ENCODE measurements at places on chromosomes 3 and 15.

DNA sequence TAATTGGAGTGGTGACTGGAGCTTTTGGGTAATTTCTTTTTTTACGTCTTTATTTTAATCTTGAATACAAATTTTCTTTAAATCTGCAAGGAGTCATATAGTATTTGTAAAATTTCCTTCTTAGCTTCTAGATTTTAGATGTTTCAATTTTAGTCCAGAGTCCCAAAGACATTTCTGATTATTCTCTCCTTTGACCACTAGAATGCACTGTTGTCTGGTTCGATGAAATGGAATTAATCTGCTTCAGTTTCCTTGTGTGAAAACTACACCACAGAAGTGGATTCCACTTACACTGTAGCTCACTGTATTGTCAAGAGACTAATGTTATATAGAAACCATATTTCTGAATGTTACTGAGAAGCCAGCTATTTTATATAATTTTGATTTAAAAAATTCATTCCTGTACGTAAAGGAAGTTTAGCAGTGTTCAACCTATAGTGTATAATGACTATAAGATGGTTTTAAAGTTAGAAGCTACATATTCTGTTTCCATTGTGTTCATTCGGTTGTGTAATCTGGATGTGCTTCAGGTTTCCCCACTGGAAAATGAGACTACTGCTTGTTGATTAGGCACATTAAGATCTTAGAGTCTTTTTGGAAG lies 6.1 kb downstream of the GRAMD1C start:
- DNase-seq: peak; percentile 28

DNA sequence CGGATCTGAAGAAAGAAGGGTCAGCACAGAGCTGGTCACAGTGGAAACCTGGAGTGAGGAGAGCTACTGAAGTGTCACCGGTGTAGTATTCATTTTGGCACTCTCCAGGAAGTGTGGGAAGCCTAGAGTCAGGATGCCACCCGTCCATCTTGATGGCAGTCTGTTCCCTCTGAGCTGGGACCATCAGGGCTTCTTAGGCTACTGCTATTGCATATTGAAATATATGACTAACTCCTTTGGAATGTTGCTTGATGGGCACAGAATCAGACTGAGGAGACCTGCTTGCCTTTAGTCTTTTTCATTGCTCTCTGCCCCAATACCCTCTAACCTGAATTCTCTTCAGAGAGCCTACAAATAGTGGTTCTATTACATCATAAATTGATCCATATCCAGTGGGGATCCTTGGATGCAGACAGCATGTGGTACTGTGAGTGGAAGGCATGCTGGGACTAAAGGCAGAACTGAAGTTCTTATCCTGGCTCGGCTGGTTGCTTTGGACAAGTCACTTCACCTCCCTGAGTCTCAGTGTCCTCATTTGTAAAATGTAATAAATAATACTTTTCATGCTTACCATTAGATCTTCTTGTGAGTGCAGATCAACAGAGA lies 143.5 kb downstream of the PDE8A start:
- DNase-seq: no peak

DNA sequence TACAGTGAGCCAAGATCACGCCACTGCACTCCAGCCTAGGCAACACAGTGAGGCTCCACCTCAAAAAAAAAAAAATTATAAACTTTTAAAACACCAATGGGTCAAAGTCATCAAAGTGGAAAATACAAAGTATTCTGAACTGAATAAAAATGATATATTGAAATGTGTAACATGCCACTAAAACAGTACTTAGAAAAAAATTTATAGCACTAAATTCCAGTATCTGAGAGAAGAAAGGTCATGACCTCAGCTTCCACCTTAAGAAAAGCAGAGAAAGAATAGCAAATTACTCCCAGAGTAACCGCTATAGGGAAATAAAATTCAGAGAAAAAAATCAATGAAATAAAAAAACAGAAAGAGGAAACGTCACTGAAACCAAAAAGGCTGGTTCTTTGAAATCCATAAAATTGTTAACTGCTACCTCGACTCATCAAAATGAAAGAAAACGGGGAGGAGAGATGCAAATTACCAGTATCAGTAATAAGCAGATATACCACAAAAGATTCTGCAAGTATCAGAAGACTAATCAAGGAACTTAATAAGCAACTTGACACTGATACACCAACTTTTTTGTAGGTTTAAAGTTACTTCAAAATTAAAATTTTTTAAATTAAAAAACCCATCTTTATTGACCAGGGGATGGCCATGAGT lies 20.8 kb downstream of the ATP13A3 start:
- DNase-seq: no peak

DNA sequence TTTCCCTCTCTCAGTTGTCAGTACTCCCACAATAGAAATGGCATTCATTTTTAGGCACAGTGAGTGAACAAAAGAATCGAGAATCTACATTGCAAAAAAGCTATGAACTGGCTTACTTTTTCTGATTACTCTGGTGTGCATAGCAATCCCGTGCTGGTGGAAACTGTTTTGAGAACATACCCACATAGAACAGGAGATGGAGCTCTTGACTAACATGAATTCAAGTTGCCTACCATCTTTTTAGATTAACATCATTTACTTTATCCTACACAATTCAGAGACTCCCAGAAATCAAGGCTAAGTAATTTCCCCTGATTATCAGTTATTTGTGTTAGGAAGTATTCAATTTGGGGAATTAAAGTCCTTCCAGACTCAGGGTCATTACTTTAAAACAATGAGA lies 326.6 kb downstream of the ARPP21 start:
- peak; percentile 21 for DNase-seq

GRCh38 chr15:92612891-92613290 lies 42.7 kb downstream of the FAM174B start:
- no peak for DNase-seq

- DNase-seq: no peak
Measured at GRCh38 chr3:116863270-116863770, 153.7 kb downstream of the TUSC7 start.

- DNase-seq: no peak
Measured at GRCh38 chr15:39461536-39462130, 119.2 kb upstream of the THBS1 start.

GRCh38 chr3:123684209-123684608 lies 99.4 kb upstream of the HACD2 start:
- DNase-seq: no peak

DNA sequence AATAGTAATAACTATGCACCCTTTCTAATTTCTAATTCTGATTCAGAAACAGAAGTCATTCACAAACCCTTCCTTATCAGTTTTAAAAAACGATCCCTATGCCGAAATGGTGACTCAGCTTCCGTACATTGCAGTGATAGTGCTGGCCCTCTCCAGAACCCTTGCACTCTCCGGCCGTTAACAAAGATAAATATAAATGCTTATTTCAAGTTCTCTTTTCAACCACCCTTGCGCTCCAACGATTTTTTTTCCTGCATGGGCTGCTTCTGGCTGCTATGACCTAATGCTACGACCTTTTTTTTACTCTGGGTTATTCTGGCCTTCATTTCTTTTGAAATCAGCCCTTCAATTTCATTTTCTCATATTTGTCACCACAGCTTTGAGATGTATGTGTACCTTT lies 646.2 kb downstream of the NTRK3 start:
- no peak for DNase-seq

DNA sequence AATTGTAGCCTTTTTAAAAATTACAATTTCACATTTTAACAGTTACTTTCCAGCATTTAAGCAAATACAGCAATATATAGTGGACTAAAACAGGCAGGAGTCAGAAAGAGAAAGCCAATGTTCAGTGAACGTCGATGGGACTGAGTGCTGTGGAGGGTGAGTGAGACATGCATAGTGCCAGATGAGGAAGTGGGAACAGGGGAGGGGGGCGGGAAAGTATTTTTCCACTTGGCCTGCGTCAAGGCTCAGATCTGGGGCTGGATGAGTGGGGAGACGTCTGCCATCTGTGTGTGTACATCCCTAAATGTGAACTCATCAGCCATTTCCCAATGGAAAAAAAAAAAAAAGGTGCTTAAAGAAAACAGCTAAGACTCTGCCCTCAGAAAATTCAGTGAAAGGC lies 19.2 kb upstream of the RAD18 start:
- no peak for DNase-seq

DNA sequence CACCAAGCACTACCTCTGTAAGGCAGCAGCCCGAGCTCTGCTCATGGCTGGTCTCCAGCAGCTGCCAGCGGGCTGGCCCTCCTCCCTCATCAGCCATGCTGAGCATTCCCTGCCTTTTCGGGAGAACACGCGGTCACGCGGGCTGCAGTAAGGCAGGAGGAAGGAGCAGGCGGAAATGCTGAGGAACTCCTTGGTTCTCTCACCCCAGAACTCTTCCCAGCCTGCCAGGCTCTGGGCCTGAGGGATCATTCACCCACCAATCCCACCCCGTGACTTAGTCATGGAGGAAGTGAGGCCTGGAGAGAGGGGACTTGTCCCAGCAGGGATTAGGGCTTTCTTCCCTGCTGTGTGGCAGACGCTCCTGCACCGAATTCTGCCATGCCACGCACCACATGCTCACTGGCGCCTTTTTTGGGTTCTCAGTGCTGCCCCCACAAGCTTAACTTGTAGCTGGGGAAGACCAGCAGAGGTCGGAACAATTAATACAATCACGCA lies 42.9 kb upstream of the RPL32 start:
- DNase-seq: no peak

Measured in NCI-H1048 (cell line).